ENCODE measurements at places on chromosomes 1 and 21.

GRCh38 chr21:46308431-46308830, 15.2 kb downstream of the C21orf58 start:
- no peak for DNase-seq

- no peak for DNase-seq
Measured at GRCh38 chr1:19029191-19030085, 73.0 kb upstream of the IFFO2 start.

- DNase-seq = no peak
Measured at GRCh38 chr21:45280969-45281368, 6.7 kb downstream of the POFUT2 start.

DNA sequence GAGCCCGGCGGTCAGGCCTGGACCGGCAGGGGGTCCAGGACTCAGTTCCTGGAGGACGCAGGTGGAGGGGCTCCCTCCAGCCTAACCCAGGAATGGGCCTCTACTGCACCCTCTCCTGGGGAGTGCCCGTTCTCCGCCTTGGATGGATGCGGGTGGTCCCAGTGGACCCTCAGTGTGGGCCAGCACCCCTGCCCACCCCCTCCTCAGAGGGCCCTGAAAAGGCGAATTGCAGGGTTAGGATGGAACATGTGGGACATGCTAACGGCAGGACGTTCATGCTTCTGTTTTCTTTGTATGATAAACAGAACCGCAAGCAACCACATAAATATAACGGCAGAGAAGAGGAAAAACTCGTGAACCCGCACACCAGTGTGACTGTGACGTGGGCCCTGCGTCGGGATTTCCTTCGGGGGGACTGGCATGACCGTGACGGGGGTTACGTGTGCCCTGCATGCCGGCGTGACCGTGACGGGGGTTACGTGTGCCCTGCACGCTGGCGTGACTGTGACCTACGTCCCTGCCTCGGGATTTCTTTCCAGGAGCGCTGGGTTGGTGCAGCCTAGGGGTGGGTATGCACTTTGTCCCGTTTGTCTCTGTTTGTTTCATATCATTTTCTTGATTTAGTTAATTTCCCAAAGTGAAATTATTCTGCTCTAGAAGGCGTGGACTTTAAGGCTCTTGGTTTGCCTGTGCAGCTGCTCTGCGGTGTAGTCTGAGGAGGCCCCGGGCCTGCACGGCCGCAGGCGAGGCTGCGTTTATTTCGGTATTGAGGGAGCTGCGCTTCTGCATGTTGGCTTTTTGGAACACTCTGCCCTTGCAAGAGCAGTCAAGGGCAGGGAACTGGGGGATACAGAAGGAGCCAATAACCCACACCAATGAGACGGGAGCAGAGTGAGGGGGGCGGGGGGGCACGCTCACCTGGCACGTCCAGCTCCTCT, 3.1 kb downstream of the FTCD start:
- no peak for DNase-seq

GRCh38 chr1:246181241-246181640, 325.8 kb downstream of the SMYD3 start:
- no peak for DNase-seq

GRCh38 chr1:25795946-25796810, 3.8 kb upstream of the SELENON start:
- no peak for DNase-seq

DNA sequence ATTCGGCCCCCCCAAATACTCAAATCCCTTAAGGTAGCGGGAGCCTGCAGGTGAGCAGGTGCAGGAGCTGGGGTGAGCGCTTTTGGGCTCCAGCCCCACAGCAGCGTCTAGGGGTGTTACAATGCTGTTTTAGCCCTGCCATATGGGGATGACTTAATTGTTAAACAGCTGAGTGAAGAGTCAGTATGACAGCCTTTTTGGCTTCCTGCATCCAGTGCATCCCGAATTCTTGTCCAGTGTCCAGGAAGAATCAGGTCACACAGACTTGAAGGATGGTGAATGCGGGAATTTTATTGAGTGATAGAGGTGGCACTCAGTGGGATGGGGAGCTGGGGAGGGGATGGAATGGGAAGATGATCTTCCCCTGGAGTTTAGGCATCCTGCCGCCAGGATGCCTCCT, 30.4 kb upstream of the HHAT start:
- DNase-seq = no peak

DNA sequence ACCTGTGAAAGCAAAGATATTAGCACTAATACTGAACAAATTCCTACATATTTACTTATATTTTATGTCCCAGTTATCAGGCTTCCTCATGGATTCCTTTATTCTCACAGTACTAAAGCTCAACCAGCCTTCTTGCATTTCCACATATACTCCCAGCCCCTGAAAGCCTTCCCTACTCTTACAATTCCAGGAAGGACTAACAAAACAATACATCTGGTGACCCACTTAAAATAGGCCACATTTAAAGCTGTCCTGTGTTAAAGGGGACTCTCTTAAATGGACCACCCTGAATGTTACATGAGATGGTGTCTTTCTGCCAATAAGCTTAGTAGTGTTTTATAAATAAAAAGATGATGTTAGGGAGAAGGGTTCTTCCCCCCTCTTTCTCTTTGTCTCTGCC, 54.4 kb downstream of the NTMT2 start:
- DNase-seq = no peak

DNA sequence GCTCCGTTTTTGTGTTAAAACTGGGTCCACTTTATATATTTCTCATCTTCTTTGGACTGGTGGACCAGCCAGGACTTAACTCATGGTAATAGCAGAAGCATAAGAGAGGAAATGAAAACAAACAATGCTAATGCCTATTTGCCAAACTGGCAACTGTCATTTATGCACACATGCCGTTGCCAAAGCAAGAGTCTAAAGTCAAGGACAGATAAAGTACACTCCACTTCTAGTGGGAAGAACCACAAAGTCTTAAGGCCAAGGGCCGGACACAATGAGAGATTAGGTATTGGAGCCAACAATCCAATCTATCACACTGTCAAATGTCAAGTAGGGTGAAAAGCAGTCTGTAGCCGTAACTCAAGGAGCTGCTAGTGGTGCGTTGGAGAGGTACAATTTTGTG, 157.7 kb downstream of the LYPLAL1 start:
- no peak for DNase-seq

DNA sequence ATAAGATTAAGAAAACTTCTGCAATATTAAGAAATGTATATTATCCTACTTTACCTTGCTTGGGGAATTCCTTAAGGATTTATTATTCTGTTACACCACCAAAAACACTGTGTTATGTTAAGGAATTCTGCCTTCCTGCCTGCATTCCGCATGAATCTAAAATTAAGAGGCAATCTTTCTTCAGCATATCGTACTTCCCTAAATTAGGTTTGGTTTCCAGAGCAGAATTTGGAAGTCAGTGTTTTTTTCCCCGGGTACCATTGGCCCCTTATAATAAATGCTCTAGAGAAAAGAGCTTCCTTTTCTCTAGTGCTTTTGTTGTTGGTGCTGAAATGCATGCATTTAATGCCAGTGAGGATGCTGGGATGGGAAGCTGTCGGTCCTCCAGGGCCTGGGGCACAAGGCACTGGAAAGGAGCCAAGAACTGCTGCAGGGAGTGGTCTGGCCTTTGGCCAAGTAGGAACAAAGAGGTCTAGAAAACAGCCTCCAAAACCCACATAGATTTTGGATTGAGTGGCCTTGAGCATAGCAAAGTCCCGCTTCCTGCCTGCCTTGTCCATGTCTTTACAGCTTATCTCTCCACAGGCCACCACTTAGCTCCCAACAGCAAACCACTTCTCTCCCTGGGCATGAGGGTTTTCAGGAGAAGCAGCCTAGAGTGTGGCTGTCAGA, 69.9 kb downstream of the RRAGC start:
- no peak for DNase-seq

DNA sequence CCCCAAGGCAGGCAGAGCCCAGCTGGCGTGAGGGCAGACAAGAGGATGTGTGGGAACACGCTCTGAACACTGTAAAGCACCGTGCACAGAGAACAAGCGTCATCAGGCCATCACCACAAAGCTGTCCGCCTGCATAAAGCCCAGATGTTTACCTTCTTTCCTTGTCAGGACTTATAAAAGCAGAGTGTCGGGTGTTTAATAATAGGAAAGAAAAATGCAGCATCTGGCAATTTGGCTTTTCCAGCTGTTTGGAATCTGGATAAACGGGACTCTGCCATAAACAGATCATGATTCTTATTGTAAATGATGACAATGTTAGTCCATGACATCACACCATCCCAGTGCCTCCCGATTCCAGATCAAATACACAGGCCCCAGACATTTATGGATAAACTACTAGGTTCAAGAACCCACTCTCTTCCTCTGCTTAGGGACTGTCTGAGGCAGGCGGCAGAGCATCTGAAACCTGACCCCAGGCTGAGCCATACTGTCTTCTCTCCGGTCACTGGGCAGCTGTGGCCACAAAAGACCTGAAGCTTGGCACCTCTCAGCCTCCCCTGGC, 4.2 kb downstream of the GLIS1 start:
- DNase-seq = no peak

GRCh38 chr1:67978890-67979516, 71.4 kb downstream of the DIRAS3 start:
- no peak for DNase-seq

- no peak for DNase-seq
Measured at GRCh38 chr21:24280596-24280995, 1326.7 kb downstream of the MRPL39 start.

GRCh38 chr1:87106144-87106543, 191.7 kb downstream of the HS2ST1 start:
- no peak for DNase-seq

DNA sequence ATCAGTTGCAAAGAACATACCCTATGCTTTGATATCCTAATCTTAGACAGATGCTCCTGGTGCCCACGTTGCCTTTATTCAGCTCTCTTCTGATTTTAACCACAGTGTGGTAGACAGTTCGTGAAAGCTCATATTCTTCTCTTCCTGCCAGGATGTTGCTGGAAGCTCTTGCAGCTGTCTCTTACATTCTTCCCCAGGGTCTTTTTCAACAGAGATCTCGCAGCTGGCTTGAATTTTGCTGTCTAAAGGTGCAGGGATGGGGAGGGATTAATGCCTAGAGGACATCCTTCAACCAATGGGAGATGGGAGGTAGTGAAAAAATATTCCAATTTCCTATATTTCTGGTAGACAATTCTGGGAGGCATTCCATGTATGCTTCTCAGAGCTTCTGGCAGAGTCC, 150.0 kb upstream of the APP start:
- no peak for DNase-seq

DNA sequence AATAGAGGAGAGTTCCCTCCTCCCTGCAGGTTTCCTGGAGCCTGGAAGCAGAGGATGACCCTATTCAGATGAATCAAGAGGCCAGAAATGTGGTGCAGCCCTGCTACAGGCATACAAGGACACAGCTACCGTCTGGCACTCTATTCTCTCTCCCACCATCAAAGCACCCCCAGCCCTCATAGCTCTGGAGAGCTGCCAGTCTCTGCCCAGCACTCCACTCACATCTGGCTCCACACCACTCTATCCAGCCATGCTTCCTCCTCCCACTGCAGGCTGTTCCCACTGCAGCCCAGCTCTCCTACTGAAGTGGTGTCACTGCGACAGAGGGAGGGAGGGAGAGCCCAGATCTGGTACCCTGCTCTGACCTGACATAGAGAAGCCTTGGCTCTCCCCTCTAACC, 18.4 kb downstream of the SYT2 start:
- DNase-seq = no peak

- no peak for DNase-seq
Measured at GRCh38 chr21:26736449-26736848, 108.8 kb downstream of the ADAMTS1 start.

DNA sequence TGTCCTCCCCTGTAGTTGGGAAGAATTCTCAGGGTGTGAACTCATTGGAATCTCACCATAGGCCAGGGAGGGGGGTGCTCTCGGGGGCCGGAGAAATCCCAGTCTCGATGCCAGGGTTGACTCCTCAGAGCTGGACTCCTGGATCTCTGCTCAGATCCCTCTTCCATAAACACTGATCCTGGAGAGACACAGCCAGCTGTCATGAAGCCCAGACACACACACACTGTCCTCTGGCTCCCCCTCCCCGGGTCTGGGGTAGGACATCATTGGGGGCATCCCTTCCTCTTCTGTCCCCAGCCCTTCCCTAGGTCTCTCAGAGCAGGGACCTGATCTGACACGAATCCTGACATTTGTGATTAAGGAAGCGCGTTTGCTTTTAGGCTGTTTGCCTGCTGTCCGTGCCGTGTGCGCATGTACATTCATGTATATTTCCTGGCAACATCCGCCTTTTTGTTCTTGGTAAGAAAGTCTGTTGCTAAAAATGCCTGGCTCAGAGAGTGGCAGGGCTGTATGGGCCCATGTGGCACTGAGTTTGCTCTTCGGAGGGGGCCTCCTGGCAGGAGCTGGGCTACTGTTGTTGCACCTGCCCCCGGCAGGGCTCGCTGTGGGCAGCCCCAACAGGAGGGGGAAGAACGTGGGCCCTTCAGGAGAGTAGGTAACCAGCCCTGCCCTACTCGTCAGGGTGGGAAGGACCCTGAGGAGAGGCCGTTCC, 45.4 kb upstream of the SELENON start:
- no peak for DNase-seq

DNA sequence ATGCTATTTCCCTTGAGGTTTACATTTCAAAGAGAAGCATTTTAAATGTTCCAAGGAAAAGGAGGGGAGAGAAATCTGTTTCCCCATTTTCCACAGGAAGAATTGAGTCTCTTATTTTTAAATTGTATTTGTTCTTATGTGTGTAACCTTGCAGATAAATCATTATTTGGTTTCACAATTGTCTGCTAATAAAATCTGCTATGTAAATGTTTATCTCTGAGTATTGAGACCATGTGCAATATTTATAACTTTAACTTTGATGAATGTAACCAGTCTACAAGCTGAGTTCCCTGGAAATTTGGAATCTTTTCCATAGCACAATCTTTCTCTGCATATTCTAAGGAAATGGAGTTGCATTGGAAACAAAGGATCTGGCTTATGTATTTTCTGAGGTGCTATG, 209.6 kb downstream of the PTBP2 start:
- DNase-seq = no peak

DNA sequence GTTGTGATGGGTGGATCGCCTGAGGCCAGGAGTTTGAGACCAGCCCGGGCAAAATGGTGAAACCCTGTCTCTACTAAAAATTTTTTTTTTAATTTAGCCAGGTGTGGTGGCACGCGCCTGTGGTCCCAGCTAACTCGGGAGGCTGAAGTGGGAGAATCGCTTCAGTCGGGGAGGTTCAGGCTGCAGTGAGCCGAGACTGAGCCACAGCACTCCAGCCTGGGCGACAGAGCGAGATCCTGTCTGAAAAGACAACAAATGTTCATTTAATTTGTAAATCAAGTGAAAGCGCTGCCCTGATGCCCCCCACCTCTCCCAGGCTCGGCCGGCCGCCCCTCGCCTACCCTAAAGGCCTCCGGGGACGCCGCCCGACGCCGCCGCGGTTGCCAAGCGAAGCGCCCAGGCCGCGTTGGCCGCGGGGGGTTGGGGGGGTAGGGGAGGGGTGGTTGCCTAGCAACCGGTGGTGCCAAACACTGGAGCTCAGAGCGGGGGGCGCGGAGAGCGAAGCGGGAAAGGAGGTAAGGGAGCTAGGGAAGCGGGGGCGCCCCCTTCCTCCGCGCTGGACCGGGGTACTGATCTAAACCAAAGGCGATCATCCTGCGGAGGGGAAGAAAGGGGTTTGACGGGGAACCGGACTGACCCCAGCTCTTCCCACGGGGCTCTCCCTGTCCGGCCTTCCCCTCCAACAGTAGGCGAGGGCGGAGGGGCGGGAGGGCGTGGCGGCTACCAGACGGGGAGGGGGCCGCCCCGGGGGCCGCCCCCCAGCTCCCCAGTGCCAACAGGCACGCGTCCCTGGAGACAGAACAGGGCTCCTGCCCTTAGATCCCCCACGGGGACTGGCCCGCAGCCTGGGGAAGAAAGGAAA, at the start of gene TEKT2:
TSS of gene TEKT2 (plus strand) at position 460 of the 862 bp plus-strand sequence. CDS start 828 bp downstream, outside the sequence.
- DNase-seq = no peak

GRCh38 chr1:111738436-111739193, 580 bp downstream of the INKA2 start:
- DNase-seq = no peak
